Kasumi-1 (cell line): ENCODE measurements at places on chromosomes 1 and 21.

GRCh38 chr1:228743405-228743804 is 8.1 kb downstream of the RHOU start:
- no peak for DNase-seq

- no peak for DNase-seq
Measured at GRCh38 chr1:169307176-169307575, 60.4 kb downstream of the NME7 start.

GRCh38 chr1:54998677-54999076 is at the start of gene BSND:
TSS of gene BSND (plus strand) at chr1:54998933. CDS start at chr1:54999187, 254 bp downstream.
- no peak for DNase-seq

DNA sequence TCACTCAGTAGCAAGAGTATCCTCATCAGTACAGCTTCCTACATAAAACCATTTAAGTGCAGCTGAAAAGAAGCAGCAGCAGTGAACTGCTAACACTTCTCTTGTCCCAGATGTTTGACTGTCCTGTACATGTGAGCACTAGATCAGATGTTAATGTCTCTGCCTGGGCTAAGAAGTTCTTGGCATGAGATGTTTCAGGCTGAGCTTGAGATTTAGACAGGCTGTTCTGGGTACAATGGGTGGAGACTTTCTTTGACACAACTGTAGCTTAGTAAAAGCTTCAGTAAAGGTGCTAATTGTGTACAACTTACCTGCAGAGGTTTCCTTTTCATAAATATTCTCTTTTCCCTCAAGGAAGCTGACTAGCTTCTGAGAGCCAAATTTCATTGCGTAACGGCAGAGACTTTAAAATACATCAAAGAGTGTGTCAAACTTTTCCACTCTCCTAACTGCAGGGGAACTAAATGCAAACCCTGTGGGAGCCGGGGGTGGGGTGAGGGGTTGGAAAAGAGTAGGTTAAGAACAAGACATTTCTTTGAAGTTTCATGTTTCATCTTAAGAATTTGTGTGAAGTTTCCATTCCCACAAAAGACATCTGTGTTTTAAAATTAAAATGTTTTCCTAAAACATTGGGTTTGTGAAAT is 82.1 kb upstream of the CCDC190 start:
- no peak for DNase-seq

GRCh38 chr1:40073062-40073461 is 24.0 kb downstream of the PPT1 start:
- no peak for DNase-seq
